ENCODE measurements at places on chromosomes 6 and 20.
A peak's percentile ranks its signal among the peaks of the same experiment; 100 is the strongest.

DNA sequence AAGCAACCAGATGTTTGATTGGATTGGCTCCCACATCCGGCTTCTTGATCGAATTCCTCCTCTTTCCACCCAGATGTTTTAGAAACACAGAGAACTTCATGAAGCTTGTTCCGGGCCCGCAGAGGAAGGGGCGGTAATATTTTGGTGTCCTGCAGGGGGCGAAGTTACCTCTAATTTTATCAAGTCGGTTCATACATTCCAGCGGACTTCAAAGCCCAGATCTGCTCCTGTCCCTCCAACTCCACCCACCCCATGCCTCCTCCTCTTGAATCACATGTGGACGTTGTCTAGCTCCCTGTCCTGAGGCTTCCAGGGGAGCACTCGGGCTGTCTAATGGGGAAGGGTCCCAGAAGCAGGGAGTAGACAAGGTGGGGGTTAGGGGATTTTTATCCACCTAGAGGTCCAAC, 2.9 kb upstream of the BMP6 start:
- peak; percentile 64 for DNase-seq

- peak; percentile 87 for DNase-seq
Observed at GRCh38 chr6:169250660-169251059, 3.0 kb downstream of the THBS2 start.

DNA sequence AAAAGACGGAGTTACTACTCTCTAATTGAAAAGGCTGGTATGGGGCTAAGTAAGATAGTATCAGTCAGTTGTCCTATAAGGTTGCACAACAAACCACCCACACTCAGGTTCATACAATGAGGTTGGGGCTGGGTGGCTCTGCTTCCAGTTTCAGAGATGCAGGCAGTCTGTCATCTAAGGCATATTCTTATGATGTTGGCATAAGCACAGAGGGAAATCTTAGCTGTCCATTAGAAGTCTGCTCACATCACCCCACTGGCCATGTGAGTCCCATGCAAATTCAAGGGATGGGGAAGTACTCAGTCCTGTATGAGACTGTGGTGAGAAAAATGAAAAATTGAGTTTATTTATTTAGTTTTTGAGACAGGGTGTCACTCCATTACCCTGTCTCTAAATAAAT, 118.6 kb downstream of the LAMP5 start:
- DNase-seq, result no peak

DNA sequence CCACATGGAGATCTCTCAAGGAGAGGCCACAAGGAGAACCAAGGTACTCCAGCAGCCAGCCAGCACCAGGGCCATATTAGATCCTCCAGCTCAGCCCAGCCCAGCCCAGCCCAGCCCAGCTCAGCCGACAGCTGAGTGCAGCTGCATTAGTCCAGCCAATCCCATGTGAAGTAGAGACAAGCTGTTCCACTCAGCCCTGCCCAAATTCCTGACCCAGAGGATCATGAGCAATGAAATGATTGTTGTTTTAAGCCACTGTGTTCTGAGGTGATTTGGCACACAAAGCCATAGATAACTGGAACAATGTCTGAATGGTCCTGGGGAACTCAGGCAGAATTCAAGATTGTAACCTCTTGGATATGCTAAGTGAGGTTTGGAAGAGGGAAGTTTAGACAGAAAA, 59.5 kb upstream of the BMP2 start:
- peak; percentile 87 for DNase-seq

- DNase-seq, result no peak
Observed at GRCh38 chr6:117290173-117290846, 25.0 kb downstream of the VGLL2 start.

DNA sequence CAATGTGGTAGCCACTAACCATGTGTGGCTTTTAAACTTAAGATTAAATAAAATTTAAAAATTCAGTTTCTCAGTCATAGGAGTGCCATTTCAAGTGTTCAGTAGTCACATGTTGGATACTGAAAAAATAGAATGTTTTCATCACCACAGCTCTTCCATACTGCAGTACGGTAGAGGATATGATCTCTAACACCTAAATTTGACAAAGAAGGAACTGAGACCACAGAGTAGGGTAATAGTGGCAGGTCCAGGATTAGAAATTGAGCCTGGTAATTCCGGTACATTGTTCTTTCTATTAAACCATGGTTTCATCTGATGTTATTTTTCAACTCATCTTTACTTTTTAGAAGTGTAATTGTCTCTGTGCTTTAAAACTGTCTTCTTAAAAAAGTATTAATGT, 104.0 kb downstream of the CD2AP start:
- no peak for DNase-seq

DNA sequence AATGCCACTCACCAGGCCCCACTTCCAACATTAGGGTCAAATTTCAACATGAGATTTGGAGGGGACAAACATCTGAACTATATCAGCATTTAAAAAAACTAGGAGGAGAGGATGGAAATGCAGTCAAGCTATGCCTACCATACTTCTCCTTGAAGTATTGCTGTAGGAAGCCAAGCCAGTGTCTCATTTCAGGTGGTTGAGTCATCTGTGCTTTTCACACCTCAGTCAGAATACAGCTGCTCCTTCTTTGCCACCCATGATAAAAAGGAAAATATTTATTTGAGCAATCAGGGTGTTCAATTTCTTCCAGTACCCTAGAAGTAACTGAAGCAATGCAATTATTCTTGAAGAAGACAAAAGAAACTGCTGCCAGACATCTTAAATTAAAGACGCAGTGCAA, 47.0 kb upstream of the EEF1E1 start:
- no peak for DNase-seq

- no peak for DNase-seq
Observed at GRCh38 chr6:166907871-166908806, 48.2 kb downstream of the RNASET2 start.

DNA sequence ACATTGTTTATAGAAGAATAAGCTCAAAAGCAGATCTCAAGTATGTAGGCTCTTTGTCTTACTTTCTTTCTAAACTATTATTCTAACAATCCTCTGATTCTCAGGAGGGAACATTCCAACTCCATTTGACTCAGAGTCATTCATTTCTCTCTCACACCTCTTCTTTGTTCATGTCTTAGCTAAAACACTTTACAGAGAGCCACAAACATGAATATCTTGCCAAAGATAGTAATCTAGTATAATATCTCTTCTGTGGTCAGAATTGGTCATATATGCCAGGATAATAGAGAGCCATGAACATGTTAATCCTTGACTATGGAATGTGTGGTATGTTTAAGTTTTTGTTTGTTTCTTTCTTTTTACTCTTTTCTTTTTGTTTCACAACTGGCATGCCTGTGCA, 456.0 kb upstream of the PTCHD4 start:
- DNase-seq, result peak; percentile 53

- no peak for DNase-seq
Observed at GRCh38 chr6:70538376-70538775, 28.4 kb upstream of the SDHAF4 start.

DNA sequence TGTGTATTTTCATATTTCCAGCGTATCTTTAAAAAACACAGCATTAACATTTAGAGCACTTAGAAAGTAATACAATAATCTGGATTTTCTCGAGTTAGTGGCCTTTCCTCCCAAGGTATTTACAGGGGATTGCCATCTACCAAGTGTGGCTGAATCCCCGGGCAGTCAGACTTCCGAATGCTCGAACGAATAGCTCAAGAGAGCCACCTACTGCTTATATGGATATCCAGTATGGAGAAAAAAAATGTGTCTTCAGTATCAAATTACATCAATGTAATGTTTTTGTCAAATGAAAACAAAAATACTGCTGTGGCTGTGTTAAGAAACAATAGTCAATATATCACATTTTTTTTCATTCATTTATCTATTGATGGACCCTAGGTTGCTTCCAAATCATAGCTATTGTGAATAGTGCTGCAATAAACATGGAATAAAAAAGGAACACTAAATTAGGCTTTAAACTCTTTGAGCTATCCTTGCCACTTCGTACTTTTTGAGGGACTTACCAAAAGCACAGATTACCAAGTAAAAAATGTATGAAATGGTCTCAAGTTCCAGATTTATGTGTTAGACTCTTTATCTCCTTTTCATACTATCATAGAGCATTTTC, 654.5 kb upstream of the PTCHD4 start:
- DNase-seq, result peak; percentile 46

DNA sequence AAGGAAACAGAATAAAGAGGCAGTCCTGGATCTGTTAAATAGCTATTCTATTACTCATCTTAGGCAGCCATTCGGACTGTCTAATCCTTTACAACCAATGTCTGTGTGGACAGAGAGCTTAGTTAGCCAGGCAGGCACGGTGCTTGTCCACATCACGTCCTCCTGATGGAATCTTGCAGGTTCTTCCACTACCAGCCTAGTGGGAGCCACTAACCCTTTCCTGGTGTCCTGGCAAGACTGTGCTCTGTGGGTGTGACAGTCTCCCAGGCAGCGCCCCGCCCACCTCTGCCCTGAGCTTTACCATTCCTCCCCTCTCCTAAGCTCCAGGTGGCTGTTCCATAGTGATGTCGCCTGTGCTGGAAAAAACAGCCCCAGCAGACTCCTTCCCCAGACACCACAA, 78.3 kb upstream of the CLDN20 start:
- DNase-seq, result peak; percentile 63

DNA sequence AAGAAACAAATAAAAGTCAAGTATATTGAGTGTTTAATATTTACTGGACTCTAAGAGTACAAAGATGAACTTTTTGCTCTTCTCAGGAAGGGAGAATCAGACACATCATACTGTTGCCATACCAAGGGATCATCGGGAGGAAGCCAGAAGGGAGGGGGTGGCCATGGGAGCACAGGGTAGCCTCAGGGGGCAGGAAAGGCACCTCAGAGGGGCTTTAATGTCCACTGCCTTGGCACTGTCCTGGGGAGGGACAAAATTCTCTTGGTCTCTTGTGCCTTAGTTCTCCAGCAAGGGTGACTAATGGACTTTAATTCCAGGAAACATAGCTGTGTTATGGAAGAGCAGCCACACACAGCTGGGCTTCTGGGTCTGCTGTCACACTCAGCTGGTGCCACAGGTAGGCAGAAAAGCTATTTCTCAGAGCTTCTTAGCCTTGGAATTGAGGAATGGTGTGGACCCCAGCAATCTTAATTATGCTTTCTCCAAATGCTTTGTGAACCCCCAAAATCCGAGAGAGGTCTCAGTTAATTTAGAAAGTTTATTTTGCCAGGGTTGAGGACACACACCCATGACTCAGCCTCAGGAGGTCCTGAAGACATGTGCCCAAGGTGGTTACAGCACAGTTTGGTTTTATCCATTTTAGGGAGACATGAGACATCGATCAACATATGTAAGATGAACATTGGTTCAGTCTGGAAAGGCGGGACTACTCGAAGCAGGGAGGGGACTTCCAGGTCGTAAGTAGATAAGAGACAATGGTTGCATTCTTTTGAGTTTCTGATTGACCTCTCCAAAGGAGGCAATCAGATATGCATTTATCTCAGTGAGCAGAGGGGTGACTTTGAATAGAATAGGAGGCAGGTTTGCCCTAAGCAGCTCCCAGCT, 53.2 kb downstream of the MRAP2 start:
- no peak for DNase-seq

- DNase-seq, result no peak
Observed at GRCh38 chr6:138229663-138230179, 11.4 kb upstream of the PBOV1 start.

GRCh38 chr6:167855825-167856425, 29.2 kb downstream of the AFDN start:
- peak; percentile 98 for DNase-seq

DNA sequence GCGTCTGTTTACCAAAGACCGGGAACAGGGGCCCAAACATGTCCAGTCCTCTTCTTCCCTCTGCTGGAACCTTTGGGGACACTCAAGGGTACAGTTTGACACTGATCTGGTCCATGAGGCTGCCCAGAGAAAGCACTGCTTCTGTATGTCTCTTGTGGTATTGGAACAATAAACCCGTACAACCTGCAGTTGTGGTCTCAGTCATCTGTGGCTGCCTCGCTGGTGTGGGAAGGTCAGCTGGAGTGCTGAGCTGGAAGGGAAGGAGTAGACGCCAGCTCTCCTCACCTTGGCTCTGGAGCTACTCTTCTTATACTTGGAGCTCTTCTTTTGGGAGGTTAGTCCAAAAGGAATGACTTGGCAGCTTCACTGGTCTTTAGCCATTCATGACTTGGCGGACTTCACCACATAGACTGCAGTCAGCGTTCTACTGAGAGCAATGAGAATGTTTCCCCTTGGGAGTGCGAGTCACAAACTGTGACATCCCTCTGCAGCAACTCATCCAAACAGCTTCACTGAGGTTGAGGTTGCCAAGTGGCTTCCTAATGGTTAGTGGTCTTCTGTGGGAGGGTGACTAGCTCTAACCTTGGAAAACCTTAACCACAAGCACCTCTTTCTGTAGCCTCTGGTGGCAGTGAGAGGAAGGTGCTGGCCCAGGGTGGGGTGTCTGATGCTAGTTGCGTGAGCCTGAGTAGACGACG, 81.2 kb downstream of the ASXL1 start:
- peak; percentile 73 for DNase-seq
